ENCODE measurements at places on chromosomes 13 and 19.

- no peaks in the 10 kb centered on the region for H3K36me3 ChIP-seq
- DNase-seq = no peak
- no peaks in the 10 kb centered on the region for H3K27me3 ChIP-seq
- no peak overlapping the region for H3K4me3 ChIP-seq
- peaks cover 6% of the 10 kb centered on the region for H3K4me1 ChIP-seq
Measured at GRCh38 chr13:72384879-72385278, 342.6 kb downstream of the MZT1 start.

GRCh38 chr19:39670998-39671397 is 15.3 kb downstream of the LGALS16 start:
- H3K4me3 ChIP-seq = no peak overlapping the region
- no peaks in the 10 kb centered on the region for H3K4me1 ChIP-seq
- H3K27ac ChIP-seq = no peak overlapping the region
- H3K27me3 ChIP-seq = 0 out of 2 replicates have a peak, but pooled peaks cover 3% of the 10 kb centered on the region

DNA sequence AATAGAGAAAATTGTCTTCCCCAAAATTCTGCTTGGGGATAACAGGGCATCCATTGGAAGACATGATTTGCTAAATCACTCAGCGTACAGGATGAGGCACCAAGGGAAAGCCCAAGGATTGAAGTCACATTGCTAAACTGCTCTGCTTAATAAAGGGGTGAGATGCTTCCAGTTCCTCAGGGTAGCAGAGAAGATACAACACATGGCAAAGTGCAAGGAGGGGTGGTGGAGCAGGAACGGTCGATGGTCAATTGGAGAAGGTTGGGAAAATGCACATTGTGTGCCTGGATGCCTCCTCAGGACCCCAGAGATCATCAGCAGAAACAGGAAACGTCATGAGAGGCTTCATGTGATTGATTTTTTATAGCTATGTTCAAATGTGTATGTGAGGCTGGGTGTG is 116.3 kb upstream of the SOX1 start:
- no peak for DNase-seq
- H3K4me1 ChIP-seq = peaks cover 14% of the 10 kb centered on the region
- no peak overlapping the region for H3K27ac ChIP-seq
- H3K27me3 ChIP-seq = peaks cover 3% of the 10 kb centered on the region

GRCh38 chr13:30481241-30481760 is 15.6 kb upstream of the HMGB1 start:
- H3K27ac ChIP-seq = no peak overlapping the region
- H3K4me3 ChIP-seq = no peak overlapping the region
- peaks cover 5% of the 10 kb centered on the region for H3K4me1 ChIP-seq
- no peaks in the 10 kb centered on the region for H3K27me3 ChIP-seq
- DNase-seq = no peak
- no peaks in the 10 kb centered on the region for H3K36me3 ChIP-seq

DNA sequence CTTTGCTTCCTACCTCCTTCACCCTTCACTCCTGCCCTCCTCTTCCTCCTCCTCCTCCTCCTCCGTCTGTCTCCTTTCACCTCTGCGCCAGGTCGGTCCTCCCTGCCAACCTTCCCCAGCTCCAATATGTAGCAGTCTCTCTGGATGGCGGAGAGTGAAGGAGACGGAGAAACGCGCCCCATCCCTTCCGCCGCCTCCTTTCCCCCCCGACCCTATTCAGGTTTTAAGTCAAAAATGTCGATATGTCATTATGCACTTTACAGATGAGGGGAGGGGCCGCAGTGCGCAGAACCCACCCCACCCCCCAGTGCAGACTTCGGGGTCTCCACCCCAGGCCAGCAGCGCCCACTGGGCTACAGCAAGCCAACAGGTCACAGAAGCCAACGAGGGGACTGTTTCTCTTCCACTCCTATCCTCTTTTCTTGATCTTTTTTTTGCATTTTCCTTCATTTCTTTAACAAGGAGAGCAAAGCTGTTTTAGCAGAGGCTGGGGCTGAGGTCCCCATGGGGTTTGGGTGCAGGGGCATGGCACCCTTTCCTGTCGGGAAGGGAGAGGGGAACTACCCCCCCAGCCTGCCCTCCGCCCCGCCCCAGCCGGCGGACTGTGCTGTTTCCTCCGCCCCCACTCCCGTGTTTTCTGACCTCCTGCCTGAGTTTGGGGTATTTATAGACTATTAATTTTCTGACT is 9.2 kb downstream of the MIDN start:
- H3K36me3 ChIP-seq = peaks cover 43% of the 10 kb centered on the region
- no peaks in the 10 kb centered on the region for H3K27me3 ChIP-seq
- H3K4me3 ChIP-seq = no peak overlapping the region
- H3K4me1 ChIP-seq = peaks cover 94% of the 10 kb centered on the region

- H3K4me1 ChIP-seq = peaks cover 17% of the 10 kb centered on the region
- DNase-seq = no peak
- no peaks in the 10 kb centered on the region for H3K36me3 ChIP-seq
- no peak overlapping the region for H3K4me3 ChIP-seq
- no peaks in the 10 kb centered on the region for H3K27me3 ChIP-seq
Measured at GRCh38 chr19:41926028-41926762, 2.1 kb downstream of the ERFL start.

DNA sequence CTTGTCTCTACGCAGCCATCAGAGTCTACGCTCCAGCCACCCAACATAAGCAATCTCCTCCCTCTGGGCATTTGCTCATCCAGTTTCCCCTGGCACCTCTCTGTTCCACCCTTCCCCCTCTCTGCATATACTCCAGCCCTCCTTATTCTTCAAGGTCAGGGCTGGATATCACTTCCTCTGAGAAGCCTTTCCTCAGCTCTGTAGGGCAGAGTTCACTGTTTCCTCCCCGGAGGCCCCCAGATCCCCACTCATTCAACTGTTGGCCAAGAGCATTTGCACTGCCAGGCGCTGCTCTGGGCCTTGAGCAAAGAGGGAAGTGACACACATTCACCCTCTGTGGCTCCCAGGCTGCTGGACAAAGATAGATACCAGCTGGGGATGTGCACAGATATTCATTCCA is 3.3 kb downstream of the FCGRT start:
- H3K4me3 ChIP-seq = no peak overlapping the region
- peaks cover 13% of the 10 kb centered on the region for H3K4me1 ChIP-seq
- no peak overlapping the region for H3K27ac ChIP-seq
- H3K27me3 ChIP-seq = no peaks in the 10 kb centered on the region

DNA sequence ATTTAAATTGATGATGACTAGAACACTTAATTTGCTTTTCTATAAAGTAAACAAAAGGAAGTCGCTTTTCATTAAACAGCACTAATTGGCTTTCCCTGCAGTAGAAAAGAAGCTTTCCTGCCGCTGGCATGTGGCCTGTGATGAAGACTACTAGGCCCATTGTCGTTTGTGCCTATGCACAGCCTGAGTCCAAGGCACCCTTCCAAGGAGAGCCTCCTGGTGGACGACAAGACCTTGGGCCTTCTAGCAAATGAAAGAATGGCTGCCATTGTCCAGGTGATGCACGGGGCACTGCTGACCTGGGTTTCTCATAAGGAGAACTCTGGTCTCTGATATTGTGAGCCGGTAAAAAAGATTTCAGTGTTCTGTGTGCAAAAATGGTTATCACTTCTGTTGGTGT is 233.0 kb downstream of the COL4A1 start:
- H3K4me3 ChIP-seq = no peak overlapping the region
- H3K36me3 ChIP-seq = no peaks in the 10 kb centered on the region
- no peak overlapping the region for H3K27ac ChIP-seq
- H3K4me1 ChIP-seq = no peaks in the 10 kb centered on the region
- H3K27me3 ChIP-seq = no peaks in the 10 kb centered on the region

GRCh38 chr13:33931397-33932311 is 113.7 kb downstream of the RFC3 start:
- no peaks in the 10 kb centered on the region for H3K4me1 ChIP-seq
- H3K4me3 ChIP-seq = no peak overlapping the region
- no peaks in the 10 kb centered on the region for H3K27me3 ChIP-seq
- no peak overlapping the region for H3K27ac ChIP-seq
- no peaks in the 10 kb centered on the region for H3K36me3 ChIP-seq
- DNase-seq = peak; percentile 46

DNA sequence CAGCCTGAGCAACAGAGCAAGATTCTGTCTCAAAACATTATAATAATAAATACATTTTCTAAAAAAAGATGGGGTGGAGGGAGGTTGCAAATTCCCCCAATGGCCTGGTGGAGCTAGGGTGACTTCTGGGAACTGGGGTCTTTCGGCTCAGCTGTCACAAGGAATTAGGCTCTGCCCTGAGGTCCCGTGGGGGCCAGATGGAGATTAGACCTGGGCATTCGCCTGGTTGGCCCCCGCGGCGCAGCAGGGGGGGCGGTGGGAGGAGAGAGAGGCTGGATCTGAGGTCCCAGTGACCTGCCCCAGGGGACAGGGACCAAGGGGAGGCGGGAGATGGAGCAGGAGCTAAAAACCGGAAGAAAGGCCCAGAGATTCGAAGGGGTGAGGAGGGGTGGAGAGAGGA is 14.8 kb downstream of the FUT6 start:
- no peak overlapping the region for H3K27ac ChIP-seq
- peaks cover 38% of the 10 kb centered on the region for H3K4me1 ChIP-seq
- H3K4me3 ChIP-seq = no peak overlapping the region
- H3K36me3 ChIP-seq = no peaks in the 10 kb centered on the region
- no peaks in the 10 kb centered on the region for H3K27me3 ChIP-seq

- no peaks in the 10 kb centered on the region for H3K36me3 ChIP-seq
- no peak overlapping the region for H3K27ac ChIP-seq
- no peak overlapping the region for H3K4me3 ChIP-seq
- no peak for DNase-seq
- peaks cover 41% of the 10 kb centered on the region for H3K4me1 ChIP-seq
Measured at GRCh38 chr19:45765702-45766295, 3.3 kb downstream of the SIX5 start.

DNA sequence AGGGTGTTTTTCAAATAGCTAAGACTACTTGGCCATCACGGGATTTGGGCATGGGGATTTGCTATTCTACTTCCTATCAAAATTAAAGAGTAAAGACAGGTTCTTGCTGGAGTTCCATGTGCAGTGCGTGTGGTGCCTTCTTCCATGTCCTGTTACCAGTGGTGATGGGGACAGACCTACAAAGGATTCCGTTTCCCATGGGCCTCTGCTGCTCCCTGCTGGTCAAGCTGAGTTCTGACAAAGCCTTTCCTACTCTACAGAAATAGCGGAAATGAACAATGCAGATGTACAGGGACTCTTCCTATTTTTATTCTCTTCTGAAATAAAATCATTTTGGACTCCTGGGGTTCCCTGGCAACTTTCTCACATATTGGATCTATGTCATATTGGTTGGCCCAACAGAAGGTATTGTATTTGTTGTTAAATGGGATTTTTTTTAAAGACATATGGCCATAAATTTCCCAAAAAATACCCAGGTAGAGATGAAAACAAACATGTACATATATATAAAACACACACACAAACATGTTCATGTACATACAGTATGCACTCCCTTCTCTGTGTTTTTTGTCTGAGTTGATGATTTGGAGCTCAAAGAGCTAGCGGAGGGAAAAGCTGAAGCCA is 90.5 kb upstream of the SLC15A1 start:
- H3K27ac ChIP-seq = no peak overlapping the region
- H3K27me3 ChIP-seq = no peaks in the 10 kb centered on the region
- no peaks in the 10 kb centered on the region for H3K4me1 ChIP-seq

GRCh38 chr19:16266586-16266942 is 58.1 kb upstream of the KLF2 start:
- DNase-seq = no peak
- no peaks in the 10 kb centered on the region for H3K36me3 ChIP-seq
- no peak overlapping the region for H3K27ac ChIP-seq
- H3K4me1 ChIP-seq = no peaks in the 10 kb centered on the region

DNA sequence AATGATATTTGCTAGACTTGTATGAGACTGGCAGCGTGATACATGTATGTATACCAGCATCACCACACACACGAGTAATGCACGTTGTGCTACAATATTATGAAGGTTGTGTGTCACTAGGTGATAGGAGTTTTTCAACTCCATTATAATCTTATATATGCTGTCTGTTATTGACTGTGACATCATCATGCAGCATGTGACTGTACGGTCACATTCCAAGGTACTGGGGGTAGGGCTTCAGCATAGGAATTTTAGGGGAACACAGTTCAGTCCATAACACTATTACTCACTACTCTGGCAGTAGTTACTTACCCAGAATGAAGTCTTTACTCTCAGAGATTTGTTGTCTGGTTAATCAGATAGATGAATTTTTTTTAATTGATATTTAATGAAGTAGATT is 91.1 kb downstream of the CDK8 start:
- H3K27ac ChIP-seq = no peak overlapping the region
- H3K27me3 ChIP-seq = no peaks in the 10 kb centered on the region
- no peak for DNase-seq
- no peak overlapping the region for H3K4me3 ChIP-seq
- no peaks in the 10 kb centered on the region for H3K36me3 ChIP-seq

Data from HCT116 (cell line).